Stimulated activated CD8-positive, alpha-beta memory T cell treated with anti-CD3 and anti-CD28 coated beads, Interleukin-15, amount 100 ng/mL, for 24 hours (primary cell): ENCODE measurements at places on chromosomes 3 and 15.

DNA sequence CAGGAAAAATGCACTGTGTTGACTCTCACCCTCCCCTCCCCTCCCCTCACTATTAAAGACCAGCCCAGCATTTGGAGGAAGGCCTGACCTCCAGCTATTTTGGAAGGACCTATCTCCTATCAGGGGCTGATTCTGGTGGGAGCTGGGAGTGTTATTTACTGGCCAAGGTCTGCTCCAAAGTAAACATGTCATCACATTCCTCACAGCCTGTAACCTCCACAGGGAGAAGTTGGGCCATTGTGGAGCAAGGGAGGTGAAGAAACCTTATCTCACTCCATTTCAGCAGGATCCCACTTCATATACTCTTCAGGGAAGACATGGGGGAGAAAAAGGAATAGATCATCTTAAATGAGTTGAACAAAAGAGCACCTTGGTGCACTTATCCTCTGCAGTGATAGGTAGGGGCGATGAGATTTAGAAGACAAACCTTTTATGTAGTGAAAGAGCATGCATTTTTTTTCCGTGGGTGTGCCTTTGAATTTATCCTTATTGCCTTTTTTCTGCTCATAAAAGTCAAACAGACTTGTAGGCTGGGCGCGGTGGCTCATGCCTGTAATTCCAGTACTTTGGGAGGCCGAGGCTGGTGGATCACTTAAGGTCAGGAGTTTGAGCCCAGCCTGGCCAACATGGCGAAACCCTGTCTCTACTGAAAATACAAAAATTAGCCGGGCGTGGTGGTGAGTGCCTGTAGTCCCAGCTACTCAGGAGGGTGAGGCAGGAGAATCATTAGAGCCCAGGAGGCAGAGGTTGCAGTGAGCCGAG, 15.6 kb upstream of the FLNB start:
- DNase-seq, result no peak

DNA sequence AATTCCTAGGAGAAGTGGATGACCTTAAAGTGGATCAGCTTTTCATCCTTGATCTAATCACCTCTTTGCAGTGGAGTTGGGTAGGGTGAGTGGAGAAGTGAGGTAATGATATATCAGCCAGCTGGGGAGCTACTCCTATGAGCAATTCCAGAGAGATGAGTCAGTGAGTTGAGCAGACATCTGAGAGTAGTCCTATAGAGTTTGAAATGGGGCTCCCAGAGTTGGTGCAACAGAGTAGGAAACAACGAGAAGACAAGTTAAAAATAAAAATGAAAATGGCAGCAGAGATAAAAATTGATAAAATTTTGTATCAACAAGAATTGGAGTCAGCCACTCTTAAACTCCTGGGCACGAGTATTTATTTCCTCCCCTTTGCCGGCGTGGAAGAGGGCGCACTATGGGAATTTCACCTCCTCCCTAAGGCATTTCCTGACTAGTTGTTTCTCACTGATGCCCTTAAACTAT, 150.8 kb upstream of the DPH6 start:
- no peak for DNase-seq

- no peak for DNase-seq
These were observed 48.8 kb downstream of the SENP7 start for GRCh38 chr3:101464235-101464634.

GRCh38 chr3:42067326-42067725, 23.8 kb upstream of the TRAK1 start:
- DNase-seq, result no peak

DNA sequence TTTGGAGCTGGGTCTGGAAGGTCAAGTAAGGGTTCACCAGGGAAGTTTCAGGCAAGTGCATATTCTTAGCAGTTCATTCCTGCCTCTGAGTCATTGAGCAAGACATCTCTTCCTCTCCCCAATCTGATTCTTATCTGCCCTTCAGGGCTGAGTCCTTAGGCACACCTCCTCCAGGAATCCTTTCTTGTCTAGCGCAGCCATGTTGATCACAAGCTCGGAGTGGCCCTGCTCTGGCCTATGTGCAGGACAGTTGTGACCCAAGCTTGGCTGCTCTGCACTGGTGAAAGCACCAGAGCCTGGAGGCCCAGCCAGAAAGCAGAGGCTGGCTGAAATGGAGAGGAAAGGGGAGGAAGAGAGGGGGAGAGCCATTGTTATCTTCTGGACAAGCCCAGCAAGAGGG, 30.9 kb upstream of the MRPS22 start:
- no peak for DNase-seq

- DNase-seq, result no peak
These were observed 722 bp downstream of the RBMS3 start for GRCh38 chr3:29281344-29282241.

DNA sequence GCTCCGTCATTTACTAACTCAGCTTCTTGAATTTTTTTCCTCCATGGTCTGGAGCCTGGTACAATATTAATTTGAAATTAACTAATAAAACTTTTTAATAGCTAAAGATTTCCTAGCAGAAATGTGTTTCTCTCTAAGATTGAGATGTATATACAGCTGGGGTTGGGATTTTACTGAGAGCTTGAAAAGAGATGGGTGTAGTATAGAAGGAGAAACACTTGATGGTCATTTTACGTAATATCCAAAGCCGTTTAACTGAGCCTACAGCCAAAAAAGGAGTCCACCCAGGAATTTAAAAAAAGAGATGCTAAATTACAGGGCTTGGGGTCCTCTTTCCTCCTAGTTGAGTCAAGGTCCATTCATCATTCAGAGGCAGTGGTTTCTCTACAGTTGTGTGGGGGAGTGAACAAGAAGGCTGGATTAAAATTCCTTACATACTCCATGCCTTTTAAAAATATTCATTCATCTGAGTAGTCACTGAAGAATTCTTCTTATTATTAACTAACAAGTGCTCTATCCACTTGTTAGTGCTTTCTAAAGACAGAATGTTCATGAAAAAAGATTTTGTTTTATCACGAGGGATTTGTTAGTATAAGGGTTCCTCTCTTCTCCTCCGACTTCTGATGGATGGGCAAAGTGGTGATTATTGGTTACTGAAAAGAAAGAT, 255.3 kb upstream of the IL12A start:
- DNase-seq, result no peak

DNA sequence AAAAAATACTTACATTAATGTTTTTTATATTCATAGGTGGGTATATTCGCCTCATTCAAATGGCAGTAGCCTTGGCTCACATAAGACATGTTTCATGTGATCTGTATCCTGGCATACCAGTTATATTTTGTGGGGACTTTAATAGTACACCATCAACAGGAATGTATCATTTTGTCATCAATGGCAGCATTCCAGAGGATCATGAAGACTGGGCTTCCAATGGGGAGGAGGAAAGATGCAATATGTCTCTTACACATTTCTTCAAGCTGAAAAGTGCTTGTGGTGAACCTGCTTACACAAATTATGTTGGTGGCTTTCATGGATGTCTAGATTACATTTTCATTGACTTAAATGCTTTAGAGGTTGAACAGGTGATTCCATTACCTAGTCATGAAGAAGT, 3.5 kb downstream of the PDE12 start:
- no peak for DNase-seq

GRCh38 chr3:74267588-74268184, 346.8 kb downstream of the CNTN3 start:
- no peak for DNase-seq

DNA sequence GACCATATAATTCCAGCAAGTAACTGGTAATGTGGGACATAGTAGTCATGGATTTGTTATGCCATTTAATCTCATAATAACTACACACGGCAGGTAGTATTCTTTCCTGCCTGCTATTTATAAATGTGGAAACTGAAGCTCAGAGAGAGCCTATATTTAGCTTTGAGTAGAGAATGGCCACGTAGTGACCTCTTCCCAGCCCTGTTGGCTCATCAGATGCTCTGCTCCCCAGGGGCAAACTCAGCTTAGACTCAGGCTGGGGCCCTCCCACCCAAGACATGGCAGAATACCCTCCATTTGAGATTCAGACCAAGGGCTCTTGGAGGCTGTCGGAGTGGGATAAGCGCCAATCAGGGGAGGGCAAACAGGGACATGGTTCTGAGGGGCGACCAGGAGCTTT, 17.3 kb upstream of the HDAC11 start:
- no peak for DNase-seq

- no peak for DNase-seq
These were observed 37.8 kb upstream of the ATP10A start for GRCh38 chr15:25900901-25901300.

GRCh38 chr3:15610082-15610759, 8.7 kb downstream of the BTD start:
- no peak for DNase-seq

- DNase-seq, result no peak
These were observed 30.0 kb downstream of the XXYLT1 start for GRCh38 chr3:195240939-195241338.

GRCh38 chr3:86249833-86250232, 741.1 kb downstream of the VGLL3 start:
- DNase-seq, result no peak

GRCh38 chr3:38725726-38726419, 76.4 kb upstream of the SCN5A start:
- no peak for DNase-seq

- no peak for DNase-seq
These were observed 231.3 kb upstream of the SLCO3A1 start for GRCh38 chr15:91622235-91622634.

- DNase-seq, result no peak
These were observed 139.2 kb downstream of the VPS13C start for GRCh38 chr15:61921093-61921492.

DNA sequence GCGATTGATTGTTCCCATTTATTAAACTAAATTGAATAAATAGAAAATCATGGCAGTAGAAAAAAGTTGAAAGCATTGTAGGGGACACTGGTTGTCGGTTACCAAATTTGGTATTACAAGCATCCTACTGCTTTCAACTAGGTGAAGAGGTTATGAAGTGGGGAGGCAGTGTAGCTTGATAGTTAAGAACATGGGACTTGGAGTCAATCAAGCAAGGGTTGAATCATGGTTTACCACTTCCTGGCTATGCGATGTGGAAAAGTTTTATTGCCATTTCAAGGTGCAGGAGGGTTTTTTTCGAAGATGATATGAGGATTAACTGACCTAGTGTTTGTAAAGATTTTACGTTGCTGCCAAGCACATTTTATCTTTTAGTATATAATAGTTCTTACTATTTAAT, 318.2 kb upstream of the KCNH8 start:
- DNase-seq, result no peak

GRCh38 chr3:152737021-152737908, 97.7 kb upstream of the P2RY1 start:
- DNase-seq, result no peak

DNA sequence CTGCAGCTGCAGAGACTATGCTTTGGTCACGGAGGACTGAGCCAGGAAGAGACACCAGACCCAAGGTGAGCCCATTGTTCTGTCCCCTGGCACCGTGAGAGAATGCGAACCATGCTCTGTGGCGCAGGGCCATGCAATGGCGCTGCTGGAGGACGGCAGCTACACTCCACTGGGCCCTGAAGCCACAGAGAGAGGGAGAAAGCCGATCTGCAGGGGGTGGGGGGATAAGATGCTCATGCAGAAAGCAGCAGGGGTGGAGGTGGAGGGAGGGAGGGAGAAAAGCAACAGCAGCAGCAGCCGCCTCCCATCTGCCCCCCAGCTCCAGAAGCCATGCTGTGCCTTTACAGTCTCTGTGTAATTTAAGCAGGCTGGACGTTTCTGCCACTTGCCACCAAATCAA, 5.3 kb downstream of the BDH1 start:
- no peak for DNase-seq

GRCh38 chr3:137766041-137766875, 2.1 kb downstream of the SOX14 start:
- no peak for DNase-seq

DNA sequence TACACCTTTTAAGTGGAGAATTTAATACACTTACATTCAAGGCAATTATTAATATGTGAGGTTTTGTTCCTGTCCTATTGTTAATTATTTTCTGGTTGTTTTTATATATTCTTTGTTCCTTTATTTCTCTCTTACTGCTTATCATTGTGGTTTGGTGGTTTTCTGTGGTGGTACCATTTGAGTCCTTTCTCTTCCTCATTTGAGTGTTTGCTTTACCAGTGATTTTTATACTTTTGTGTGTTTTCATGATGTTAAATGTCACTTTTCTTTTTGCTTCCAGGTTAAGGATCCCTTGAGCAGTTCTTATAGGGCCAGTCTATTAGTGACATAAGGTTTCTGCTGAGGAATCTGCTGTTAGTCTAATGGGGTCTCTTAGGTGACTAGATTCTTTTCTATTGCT, 116.5 kb downstream of the LRRK1 start:
- no peak for DNase-seq

DNA sequence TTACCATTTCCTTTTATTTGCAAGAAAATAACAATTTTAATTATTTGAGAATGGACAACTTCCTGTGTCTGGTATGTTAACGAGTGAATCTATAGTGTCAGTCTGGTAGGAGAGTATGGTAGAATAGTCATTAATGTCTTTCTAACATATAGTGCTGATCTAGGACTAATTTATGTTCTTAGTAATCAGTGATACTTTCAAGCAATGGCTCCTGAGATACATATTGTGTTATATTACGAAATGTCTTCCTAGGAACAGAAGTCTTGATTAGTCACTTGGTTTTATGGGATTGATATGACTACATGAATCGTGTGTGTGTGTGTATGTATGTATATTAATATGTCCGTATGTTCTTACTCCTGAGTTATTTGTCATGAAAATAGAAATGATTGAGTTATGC, 66.6 kb upstream of the PAQR5 start:
- DNase-seq, result no peak

DNA sequence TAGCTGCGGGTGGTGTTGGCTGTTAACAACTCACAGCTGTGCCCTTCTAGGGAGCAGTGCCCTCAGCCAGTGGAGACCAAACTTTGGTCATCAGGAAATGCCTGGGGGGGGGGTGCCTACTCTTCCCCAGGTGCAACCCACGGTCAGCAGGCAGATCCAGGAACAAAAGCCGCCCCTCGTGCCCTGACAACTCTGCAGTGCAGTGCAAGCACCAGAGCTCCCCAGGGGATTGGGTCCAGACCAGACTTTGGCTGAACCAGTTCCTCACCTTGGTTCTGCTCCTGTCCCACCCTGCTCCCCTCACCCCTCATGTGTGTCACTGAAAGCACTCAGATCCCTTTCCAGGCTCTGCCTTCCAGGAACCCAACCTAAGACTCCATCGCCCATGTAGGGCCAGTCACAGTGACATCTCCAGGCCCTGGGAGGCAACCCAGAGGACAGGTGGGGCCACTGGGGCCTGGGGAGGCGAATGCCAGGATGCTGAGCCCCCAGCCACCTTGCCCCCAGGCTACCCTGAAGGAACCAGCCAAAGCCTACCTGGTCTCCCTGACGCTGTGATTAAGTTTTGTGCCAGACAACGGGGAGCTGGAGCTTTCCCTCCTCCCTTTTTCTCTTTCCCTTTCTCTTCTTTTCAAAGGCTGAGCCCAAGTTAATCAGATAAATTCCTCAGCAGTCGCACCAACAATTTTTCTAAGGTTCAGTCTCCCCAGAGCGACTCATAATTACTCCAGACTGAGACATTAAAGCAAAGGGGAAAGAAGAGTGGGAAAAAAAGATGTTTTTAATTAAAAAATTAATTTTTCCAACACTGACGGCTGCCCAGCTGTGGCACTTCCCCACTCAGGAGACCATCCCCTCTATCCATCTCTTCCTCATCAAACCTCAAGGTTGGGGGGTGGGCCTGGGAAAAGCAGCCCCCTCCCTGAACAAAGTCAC, 207.5 kb upstream of the LINGO1 start:
- DNase-seq, result no peak
